EH (cell line): ENCODE measurements at places on chromosomes 1 and 21.

DNA sequence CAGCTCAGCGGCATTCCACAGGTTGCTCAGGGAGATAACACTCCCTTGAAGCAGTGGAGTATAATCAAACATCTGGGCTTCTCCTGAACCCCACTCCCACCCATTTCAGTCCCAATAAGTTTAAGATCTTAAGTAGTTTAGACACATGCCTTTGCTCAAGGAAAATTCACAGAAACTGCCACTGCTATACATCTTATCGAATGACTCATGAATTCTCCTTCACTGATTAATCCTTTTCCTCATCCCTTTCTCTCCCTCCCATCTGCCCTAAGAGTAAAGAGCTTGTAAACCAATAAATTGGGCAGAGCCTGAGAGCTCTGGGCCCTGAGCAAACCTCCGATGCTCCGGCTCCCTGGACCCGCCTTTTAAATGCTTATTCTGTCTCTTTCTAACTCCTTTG is 10.2 kb downstream of the VN1R5 start:
- peak; percentile 2 for DNase-seq

- DNase-seq, result peak; percentile 71
Measured at GRCh38 chr1:59360170-59360569, 63.3 kb downstream of the FGGY start.

DNA sequence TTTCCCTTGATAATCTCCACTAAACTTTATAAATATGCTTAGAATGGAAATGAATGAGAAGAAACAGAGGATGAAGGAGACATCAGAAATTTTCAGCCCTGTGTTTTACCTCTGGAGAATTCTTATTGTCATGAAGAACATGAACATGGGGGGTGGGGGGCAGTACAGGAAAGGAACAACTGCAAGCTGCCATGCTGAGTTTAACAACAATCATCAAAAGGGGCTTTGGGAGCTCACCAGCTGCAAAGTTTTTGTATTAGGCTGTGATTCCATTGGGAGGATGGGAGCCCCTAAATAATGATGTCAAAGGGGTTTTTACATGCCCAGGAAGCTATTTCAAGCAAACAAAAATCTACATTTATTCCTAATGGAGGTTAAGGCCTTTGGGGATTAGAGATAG is 103.3 kb downstream of the AKT3 start:
- no peak for DNase-seq

DNA sequence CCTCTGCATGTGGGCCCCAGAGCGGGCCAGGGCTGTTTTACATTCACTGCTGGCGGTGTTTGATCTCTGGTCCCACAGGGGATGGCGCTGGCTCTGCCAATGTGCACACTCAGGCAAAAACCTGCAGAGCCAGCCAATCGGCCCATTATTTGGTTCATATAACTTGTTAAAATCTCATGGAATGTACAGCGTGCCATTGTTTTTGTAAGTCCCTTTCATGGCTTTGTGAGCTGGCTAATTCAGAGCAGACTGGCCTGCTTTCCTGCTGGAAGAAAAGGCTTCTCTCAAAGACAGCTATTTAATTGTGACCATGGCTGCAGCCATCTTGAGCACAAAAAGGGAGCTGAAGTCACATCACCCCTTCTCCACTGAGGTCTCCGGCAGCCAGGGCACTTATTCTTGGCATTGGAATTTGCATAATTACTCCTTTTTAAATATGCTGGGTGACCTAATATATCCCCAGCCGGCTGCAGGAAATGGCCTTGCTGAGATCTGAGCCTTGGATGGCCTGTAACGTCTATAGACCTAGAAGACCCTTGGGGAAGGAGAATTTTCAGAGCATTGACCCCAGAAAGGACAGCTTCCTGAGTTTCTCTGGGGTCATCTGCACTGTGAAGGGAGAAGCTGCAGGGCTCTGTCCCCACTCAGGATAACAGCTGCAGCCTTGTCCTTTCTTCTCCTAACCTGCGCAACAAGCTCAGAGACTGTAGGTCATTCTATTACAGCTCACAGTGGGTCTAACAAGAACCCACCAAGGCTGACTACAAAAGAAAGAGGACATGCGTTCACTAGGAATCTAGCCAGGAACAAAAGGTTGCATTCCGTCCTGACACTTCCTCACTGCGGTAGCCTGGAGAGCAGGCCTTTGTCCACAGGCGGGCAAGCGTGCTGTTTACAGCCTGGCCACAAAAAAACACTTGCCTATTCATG is 45.8 kb downstream of the BCAR3 start:
- peak; percentile 28 for DNase-seq

- DNase-seq, result peak; percentile 44
Measured at GRCh38 chr1:83692524-83693381, 306.2 kb downstream of the TTLL7 start.

GRCh38 chr1:234040446-234041317 is 136.2 kb downstream of the SLC35F3 start:
- DNase-seq, result no peak

GRCh38 chr1:167520711-167521206 is 2.4 kb upstream of the CD247 start:
- DNase-seq, result no peak

DNA sequence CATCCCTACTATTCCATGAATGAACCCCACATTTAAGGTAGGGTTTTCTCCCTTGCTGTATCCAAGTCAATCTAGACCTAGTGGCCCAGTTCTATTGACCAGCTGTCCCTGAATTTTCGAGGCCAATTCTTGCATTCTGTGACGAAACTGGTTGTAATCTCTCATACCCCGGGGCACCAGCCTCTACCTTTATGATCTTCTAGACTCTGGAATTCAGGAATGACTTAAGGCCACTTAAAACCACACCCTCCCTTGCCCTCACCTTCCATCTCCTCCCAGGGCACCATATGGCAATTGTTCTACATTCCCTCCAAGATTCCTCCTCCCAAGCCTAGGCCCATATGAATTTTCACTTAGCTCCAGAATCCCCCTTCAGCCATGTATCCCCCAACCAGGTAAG is 48.9 kb downstream of the RHOU start:
- DNase-seq, result no peak

GRCh38 chr1:9728451-9729295 is 77.1 kb downstream of the PIK3CD start:
- no peak for DNase-seq

GRCh38 chr1:66283622-66284041 is 250.3 kb upstream of the SGIP1 start:
- peak; percentile 39 for DNase-seq

- no peak for DNase-seq
Measured at GRCh38 chr1:3494321-3495308, 40.1 kb downstream of the ARHGEF16 start.

GRCh38 chr1:54800041-54800898 is 853 bp downstream of the TTC22 start:
- DNase-seq, result no peak

DNA sequence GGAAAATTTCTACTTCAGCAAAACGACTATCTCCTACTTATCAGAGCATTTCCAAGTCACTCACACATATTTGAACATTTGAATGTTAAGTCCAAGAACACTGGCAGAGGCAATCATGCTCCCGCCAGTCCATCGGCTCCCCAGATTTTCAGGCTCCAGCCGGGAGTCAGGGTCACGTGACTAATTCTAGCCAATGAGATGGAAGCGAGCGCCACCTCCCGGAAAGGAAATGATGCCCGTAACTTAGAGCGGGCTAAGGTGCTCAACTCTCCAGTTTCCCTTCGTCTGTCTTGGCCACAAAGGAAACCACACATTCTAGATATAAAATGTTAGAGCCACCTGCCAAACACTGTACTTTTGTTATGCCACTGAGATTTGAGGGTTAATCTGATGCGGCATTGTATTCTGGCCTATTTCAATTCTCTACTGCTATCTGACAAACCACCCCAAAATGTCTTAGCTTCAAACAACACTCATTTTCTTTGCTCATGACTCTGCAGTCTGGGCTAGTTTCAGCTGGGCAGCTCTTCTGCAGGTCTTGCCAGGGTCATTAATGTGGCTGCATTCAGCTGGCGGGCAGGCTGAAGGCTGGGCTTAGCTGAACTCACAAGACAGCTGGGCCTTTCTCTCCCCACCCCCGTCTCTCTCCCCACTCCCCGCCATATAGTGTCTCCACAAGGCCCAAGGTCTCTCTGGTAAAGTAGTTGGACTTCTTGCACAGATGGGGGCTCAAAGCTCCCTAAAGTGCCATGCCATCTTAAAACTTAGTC is 16.5 kb upstream of the LHX4 start:
- peak; percentile 21 for DNase-seq

DNA sequence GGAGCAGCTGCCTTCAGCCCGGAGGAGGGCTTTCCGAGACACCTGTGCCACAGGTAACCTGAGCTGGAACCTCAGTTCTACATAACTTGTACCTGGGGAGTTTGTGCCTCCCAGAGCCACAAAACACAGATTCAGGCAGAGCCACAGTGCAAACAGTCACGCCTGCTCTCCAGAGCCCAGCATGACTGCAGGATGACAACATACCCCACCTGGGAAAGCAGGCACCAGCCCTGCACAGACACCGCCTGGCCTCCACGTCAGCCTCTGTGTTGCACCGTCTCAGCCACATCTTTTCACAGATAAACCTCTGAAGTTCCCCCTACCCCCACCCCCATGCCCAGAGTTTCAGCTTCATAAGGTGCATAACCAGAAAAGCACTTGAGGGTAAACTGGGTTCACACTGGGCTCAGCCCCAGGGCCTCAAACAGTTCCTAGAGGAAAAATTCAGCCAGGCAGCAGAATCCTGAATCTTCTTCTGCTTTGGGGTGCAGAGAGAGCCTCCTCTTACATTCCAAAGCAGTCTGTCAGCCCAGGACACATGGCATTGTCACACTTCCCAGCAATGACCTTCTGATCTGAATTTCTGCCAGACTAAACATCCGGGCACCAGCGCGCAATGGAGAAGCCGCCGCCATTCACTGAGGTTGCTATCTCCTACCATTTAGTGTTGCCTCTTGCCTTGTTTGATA is 229.5 kb downstream of the TOMM20 start:
- DNase-seq, result peak; percentile 85

DNA sequence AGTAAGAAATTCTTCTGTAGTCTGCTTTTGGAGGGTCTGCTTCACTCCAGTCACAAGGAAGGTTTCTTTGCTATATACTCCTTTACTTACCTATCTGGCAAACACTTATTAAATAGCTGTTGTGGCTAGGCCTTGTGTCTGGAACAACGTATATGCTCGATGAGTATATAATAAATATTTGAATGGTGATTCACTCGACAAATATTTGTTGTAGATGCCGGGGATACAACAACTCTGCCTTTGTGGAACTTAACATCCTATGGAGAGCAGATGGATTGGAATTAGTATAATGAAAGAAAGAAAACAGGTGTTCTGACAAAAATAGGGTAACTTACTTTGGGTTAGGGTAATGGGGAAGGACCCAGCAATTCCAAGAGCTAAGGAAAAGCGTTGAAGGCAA is 31.1 kb downstream of the KPNA6 start:
- peak; percentile 57 for DNase-seq

DNA sequence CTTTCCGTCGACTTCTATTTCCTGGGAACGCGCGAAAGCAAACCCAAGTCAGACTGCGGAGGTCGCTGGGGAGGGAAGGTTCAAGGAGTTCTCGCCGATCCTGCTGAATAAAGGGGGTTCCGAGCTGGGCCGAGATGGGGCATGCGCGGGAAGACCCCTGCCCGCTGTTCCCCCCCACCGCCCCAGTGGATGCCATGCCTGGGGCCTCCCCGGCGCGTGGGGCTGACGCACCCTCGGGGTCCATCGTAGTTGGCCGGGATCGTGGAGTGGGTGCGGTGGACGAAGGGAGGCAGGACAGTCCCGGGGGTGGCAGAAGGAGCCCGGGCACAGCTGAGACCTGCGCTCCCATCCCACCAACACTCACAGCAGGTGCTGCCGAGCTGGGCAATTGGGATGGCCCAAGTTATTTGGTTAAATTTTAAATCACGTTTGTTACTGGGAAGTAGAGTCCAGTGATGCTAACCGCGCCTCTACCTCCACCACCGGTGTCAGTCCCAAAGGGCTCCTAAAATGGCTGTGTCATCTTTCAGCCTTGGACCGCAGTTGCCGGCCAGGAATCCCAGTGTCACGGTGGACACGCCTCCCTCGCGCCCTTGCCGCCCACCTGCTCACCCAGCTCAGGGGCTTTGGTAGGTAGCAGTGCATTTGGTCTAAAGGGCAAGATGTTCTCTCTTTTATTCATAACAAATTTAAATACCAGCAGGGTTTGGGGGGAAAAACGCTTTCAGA is 801 bp downstream of the MX1 start:
- DNase-seq, result no peak

- DNase-seq, result no peak
Measured at GRCh38 chr1:175792136-175792535, 48.7 kb upstream of the TNR start.

DNA sequence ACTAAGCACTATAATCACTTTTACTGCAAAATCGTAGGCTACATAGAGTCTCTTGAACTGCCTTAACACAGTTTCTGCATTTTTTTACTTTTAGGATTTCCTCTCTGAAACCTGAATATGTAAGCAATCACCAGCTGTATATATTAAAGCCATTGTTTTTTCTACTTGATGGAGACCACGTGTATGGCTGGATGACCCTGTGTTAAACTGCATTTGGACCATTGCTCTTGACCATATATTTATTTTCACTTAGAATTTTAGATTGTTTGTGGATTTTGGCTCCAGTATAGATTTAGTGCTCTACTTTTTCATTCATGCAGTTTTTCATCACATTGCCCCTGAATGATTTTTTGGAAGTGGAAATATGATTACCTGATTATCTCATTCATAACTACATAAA is 320.5 kb upstream of the SGIP1 start:
- no peak for DNase-seq

DNA sequence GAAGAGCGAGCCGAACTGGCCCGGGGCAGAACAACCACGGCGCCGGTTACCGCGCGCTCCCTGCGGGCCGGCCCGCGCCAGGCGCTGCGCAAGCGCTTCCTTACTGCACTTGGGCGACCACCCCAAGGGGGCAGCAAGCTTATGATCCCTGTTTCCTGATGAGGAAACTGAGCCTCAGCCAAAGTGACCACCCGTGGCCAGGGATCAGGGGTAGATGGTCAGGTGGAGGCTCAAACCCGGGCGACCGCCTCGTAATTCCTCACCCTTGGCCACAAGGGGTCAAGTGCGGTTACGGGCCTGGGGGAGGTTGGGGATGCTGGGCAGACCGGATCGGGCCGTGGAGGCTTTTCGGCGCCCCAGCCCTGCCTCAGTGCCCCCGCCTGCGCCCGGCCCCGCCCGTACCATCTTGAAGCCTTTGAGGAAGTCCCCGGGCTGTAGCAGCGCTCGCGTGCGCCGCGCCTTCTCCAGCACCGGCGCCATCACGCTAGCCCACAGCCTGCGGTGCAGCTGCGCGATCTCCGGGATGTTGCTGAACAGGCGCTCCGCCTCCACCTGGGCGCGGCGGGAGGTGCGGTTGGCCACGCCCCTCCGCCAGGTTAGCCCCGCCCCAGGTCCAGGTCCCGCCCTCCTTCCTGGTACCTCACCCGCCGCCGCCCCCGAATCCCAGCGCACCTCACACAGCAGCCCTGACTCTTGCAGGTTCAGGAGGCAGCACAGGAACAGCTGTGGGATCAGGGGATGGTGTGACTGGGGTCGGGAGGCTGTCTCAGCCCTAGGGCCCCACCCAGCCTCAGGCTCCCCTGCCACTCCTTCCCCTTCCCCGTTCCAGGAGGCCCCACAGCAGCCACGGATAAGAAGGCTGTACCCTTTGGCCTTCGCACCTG is 5.4 kb upstream of the TNFRSF25 start:
- no peak for DNase-seq

- no peak for DNase-seq
Measured at GRCh38 chr1:68313735-68314134, 81.4 kb upstream of the WLS start.

GRCh38 chr1:172380441-172381244 is 39.8 kb upstream of the C1orf105 start:
- DNase-seq, result no peak
